ENCODE measurements at places on chromosomes 6 and 20. TPM values are rescaled to one million over a fixed set of nuclear protein-coding genes. Genes with fewer than 3 reads are reported as not detected.

DNA sequence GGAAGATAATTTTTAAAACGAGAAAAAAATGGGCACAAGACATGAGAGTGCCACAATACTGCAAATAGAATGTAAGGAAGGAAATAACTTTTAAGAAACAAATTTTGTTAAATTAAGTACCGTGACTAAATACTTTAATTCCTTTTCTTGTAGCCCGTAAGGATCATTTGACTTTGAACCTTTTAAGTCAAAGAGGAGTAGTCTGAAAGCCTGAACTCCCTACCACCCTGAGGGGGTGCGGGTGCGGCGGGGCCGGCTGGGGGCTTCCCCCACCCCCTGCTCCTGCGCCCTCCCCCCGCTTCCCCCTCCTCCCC lies 231 bp upstream of the PHACTR2 start:
- no peak for DNase-seq

The MTFR2 gene
- 0.58 TPM for total RNA-seq

- DNase-seq = no peak
Measured at GRCh38 chr20:46063652-46064054, 26.1 kb downstream of the NCOA5 start.

DNA sequence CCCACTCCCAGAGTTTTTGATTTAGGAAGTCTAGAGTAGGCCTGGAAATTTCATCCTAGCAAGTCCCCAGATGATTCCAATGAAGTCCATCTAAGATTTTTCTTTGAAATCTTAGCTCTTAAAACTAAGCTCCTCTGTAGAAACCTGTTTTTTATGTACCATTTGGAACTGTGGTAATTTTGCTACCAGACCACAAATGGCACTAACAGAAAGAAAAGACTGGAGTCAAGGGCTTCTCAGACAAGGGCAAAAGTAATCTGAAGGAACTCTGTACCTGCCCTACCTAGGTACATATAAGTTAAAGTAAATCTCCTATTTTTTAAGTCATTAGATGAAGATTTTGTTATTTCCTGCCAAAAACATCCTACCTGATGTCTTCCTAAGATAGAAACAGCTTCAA lies 155.0 kb upstream of the HTR1E start:
- no peak for DNase-seq

The ABHD16B gene
- not detected for total RNA-seq

The NMBR gene
- total RNA-seq = not detected

Data from mucosa of gallbladder (tissue), 1 donor.